ENCODE measurements at places on chromosomes 2 and 18. TPM values are rescaled to one million over a fixed set of nuclear protein-coding genes. Genes with fewer than 3 reads are reported as not detected.

Gene FN1
- 179 TPM for total RNA-seq

Gene ANKRD30B
- total RNA-seq, result not detected

Gene IL37
- total RNA-seq, result not detected

Gene TSPYL6
- not detected for total RNA-seq

Gene MZT2A
- 120 TPM for total RNA-seq

Gene FNDC4
- 4.5 TPM for total RNA-seq

Gene LINC00305
- total RNA-seq, result not detected

Gene ANKRD29
- 13.8 TPM for total RNA-seq

Gene NMUR1
- not detected for total RNA-seq

Gene SMYD1
- total RNA-seq, result not detected

Gene DIPK1C
- not detected for total RNA-seq

Gene IMMT
- total RNA-seq, result 109 TPM

Gene TLX2
- total RNA-seq, result 0.28 TPM

Gene DNAH6
- total RNA-seq, result 0.02 TPM

Gene CROCC2
- not detected for total RNA-seq
